ENCODE measurements at places on chromosomes 7 and 10.

GRCh38 chr7:48118041-48118440, 29.0 kb downstream of the UPP1 start:
- no peak for DNase-seq

DNA sequence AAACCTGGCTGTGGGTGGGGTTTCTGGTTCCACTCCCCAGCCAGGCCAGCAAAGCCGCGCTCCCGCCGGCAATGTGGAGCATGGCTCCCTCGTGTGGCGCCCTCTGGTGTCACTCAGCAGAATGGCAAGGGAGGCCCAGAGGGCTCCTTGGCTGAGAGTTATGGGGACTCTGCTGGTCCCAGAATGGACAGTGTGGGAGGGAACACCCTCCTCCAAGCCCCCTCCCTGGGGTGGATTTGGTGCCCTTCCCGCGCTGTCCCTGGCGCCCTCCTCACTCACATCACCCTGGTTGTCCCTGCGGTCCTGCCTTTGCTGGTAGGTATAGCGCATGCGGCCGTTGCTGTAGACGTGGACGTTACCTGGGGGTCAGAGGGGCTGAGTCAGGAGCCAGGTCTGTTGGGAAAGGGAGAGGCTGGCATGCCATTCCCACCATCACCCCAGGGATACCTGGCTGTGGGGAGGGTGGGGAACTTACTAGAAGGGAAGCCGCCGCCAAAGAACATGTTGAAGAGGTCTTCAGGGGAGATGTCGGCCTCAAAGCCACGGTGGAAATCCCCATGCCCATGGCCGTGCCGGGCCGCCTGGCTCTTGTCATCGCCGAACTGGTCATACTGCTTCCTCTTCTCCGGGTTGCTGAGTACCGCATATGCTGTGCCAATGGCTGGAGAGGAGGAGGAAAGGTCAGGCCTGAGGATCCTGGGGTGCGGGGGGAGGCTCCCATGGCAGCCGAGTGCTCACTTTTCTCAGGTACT, 14.0 kb downstream of the DNAJB12 start:
- peak; percentile 89 for DNase-seq

GRCh38 chr10:30093303-30093950, 34.0 kb upstream of the JCAD start:
- DNase-seq: no peak

DNA sequence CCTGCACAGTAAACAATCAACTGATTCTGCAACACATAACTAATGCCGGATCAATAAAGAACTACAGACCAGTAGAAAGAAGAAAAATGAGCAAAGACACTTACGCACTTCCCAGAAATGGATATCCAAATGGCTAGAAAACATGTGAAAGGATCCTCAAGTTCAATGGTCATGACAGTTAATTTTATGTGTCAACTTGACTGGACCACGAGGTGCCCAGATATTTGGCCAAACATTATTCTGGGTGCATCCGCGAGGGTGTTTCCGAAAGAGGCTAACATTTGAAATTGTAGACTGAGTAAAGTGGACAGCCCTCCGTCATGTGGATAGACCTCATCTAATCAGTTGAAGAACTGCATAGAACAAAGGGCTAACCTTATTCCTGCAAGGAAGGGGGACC, 102.0 kb downstream of the SFMBT2 start:
- no peak for DNase-seq

DNA sequence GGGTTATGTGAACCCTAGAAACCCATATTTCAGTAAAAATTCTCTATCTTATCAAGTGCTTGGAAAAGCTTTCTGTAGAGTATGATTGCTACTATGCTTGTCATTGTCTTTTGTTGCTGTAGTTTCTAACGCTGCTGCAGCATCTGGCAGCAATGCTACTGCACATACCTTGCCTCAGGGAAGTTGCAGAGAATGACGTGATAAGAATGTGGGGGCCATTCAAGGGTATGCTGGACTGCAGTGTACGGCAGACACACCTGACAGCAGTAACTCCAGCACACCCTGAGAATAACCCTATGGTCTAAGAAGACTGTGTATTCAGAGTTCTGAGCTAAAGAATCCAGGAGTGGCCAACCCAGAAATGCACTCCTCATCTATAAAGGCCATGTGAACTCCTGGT, 20.5 kb downstream of the TRIM4 start:
- DNase-seq: no peak

GRCh38 chr7:90595801-90596670, at the start of gene CDK14:
CDK14 (plus strand) TSS chr7:90596321; CDS start chr7:90596628, 307 bp downstream.
- peak; percentile 83 for DNase-seq

DNA sequence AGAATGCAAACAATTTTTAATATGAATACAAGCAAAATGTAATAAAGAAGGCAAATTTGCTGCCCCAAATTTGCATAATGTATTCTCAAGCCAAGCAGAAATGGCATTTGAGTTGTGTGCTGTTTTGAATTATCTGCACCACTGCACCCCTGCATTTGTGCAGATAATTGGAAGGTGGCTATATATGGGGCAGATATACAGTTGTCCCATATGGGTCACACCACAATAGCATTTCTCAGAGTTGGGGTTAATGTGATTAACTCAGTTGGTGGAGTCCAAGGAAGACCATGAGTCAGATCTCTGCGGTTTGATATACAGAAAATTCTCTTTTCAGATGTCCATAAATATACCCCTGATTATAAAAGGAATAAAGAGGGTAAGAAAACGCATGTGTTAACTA, 68.9 kb upstream of the EXOC4 start:
- no peak for DNase-seq

DNA sequence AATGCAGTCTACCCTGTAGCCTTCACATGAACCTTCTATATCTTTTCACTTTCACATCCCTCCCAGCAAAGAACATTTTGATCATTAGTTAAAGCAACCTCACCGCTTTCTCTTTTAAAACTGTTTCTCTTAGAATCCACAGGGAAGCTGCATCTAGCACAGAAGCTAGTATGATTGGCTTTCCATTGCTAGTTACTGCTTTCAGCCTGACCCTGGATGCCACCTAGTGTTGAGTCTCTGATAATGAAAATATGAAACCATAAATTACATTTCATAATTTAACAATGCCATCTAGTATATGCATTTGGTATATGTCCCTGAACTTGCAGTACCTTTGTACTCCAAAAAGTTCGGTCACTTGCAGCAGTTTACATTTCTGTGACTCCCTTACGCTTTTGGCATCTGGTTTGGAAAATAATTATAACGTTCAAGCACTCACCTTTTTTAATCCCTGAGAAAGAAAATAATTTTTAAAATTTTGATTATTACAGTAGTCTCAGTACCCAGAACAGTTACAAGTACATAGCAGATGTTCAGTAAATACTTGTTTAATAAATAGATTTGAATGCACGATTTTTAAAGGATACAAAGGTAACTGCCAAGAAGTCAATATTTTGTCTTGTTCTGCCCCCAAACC, 22.7 kb downstream of the CISD1 start:
- DNase-seq: peak; percentile 87

GRCh38 chr10:81367132-81367531, 507.9 kb upstream of the NRG3 start:
- DNase-seq: no peak

DNA sequence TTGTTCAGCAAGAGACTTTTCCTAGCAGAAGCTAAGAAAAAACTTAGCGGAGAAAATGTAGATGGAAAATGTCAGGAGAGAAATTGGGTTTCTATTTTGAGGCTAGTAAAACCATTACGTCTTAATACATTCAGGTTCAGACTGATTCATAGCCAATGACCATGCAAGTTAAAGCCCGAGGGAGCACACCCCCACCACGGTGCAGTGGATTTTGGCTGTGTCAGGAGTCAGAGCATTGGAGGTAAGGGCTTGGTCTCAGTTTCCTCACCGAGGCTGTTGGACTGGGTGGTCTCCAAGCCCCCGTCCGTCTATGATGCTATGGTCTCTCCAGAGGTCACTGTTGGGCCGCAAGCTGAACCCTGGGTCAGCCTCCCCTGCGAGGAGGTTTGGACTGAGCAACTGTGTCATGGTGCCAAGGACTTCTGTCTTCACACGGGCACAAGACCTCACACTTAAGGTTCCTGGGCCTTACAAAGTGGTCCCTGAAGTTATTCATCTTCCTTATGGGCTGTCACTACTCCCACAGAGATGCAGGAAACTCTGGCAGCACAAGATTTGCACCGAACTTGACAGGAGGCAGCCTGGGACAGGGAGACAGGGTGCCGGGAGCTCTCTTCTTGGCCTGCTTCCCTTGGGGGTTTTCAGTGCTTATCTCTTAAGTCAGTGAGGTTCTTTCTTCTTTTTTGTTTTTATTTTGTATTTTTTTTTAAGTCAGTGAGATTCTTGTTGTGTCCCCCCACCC, 186.8 kb downstream of the PHTF2 start:
- no peak for DNase-seq

DNA sequence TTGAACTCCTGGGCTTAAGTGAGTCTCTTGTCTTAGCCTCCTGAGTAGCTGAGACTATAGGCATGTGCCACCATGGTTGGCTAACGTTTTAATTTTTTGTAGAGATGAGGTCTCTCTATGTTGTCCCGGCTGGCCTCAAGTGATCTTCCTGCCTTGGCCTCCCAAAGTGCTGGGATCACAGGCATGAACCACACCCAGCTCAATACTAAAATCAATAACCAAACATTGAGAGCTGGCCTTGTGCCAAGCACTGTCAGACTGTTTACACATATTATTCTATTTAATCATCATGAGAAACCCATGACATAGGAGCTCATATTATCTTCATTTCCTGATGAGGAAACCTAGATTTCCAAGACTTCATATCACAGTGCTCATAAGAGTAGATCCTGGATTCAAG, 251.2 kb downstream of the BAMBI start:
- DNase-seq: no peak

DNA sequence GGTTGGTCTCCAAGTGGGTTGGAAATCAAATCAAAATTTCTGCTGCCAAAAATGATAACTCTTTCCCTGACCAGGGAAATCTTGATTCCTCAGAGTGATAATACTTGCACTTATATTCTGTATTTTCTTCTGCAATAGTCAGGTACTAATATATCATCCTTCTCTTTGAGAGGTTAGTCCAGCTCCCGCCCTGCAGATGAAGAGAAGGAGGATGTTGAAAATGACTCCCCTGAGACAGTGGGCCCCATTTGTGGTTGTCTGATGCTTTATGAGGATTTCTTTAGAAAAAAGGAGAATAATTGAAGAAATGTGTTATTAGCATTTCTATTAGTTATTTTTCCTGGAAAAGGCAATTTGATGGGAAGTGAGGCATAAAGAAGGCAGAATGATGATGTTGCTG, 213.0 kb downstream of the SEC23IP start:
- DNase-seq: no peak

GRCh38 chr7:102834466-102834865, 78.3 kb upstream of the LRRC17 start:
- DNase-seq: no peak
